ENCODE measurements at places on chromosomes 12 and 14. TPM values are rescaled to one million over a fixed set of nuclear protein-coding genes. Genes with fewer than 3 reads are reported as not detected.

GRCh38 chr12:76755829-76756379 is 8.0 kb upstream of the ZDHHC17 start:
- no peaks in the 10 kb centered on the region for H3K4me1 ChIP-seq
- H3K27ac ChIP-seq = no peak overlapping the region
- DNase-seq = no peak

PRR4 gene
- 159 TPM for total RNA-seq

DNA sequence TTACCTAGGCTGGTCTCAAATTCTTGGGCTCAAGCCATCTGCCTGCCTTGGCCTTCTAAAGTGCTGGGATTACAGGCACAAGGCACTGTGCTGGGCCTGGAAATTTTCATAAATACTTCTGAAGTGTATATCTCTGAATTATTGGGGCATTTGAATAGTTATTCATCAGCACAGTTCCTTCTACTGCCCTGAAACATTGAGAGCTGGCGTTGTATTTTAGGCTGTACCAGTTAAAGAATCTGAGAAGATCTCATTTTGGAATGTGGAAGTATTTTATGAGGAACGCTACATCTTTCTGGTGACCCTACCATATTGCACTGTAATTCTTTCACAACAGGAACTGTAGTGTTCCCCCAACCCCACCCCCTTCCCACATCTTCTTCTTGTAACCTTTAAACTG is 349.0 kb upstream of the RGS6 start:
- no peak for DNase-seq
- no peaks in the 10 kb centered on the region for H3K36me3 ChIP-seq
- H3K27ac ChIP-seq = no peak overlapping the region

GRCh38 chr12:85968606-85969005 is 94.5 kb downstream of the NTS start:
- H3K27me3 ChIP-seq = no peaks in the 10 kb centered on the region
- H3K4me1 ChIP-seq = no peaks in the 10 kb centered on the region
- H3K36me3 ChIP-seq = no peaks in the 10 kb centered on the region
- no peak for DNase-seq

DNA sequence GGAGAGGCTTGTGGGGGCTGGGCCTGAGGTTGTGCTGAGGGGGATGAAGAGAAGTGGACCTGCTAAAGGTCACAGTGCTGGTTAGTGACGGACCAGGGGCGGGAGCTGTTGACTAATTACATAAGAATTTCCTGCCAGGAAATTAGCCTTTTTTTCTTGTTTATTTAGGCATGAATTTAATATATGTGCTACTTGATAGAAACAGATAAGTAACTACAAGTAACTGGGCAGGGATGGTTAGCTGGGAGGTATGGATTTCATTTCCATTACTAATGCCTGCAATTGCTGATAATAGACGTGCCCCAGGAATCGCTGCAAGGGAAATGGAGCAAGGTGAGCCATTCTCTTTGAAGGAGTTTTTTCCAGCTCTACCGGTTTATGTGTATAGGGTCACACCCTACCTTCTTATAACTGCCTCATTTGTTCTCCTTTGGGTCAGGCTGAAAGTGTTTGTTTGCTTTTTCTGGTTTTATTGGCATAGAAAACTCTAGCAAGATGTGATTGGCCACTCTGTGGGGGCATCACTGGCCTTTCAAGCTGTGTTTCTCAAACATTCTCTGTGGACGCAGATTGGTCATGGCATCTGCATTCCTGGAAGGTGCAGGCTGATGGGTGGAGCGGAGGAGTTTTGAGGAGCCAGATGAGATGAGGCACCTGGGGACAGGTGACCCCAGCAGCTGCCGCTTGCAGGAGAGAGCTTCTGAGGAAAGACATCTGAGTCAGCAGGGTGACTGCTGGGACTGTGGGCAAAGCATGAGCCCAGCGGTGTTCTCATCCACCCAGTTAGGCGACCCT is 19.0 kb upstream of the GPRC5A start:
- peaks cover 27% of the 10 kb centered on the region for H3K4me1 ChIP-seq
- H3K27me3 ChIP-seq = peaks cover 10% of the 10 kb centered on the region
- DNase-seq = no peak
- H3K27ac ChIP-seq = peak overlapping the region; percentile 60
- no peaks in the 10 kb centered on the region for H3K36me3 ChIP-seq

DNA sequence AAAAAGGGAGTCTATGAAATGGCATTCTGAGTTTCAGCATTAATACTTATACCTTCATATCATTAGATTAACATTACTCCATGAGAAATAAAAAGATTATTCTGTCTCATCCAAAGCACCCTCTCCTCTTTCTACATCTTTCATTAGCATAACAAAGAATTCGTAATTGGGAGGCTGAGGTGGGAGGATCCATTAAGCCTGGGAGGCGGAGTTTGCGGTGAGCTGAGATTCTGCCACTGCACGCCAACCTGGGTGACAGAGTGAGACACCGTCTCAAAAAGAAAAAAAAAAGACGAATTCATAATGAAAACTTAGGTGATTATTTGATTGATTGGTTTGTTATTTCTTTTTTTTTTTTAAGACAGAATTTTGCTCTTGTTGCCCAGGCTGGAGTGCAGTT is 1.8 kb upstream of the CDK17 start:
- H3K27ac ChIP-seq = no peak overlapping the region
- no peak for DNase-seq
- H3K4me3 ChIP-seq = no peak overlapping the region
- H3K27me3 ChIP-seq = no peaks in the 10 kb centered on the region

- no peak overlapping the region for H3K4me3 ChIP-seq
- no peak overlapping the region for H3K27ac ChIP-seq
- no peaks in the 10 kb centered on the region for H3K4me1 ChIP-seq
- no peak for DNase-seq
- no peaks in the 10 kb centered on the region for H3K36me3 ChIP-seq
Measured at GRCh38 chr12:95339086-95339788, 121.6 kb downstream of the VEZT start.

- DNase-seq = no peak
- H3K4me1 ChIP-seq = no peaks in the 10 kb centered on the region
- H3K4me3 ChIP-seq = no peak overlapping the region
- H3K36me3 ChIP-seq = no peaks in the 10 kb centered on the region
- H3K27me3 ChIP-seq = no peaks in the 10 kb centered on the region
Measured at GRCh38 chr14:89013698-89014568, 189.5 kb downstream of the TTC8 start.

KRT2 gene
- total RNA-seq = not detected

DNA sequence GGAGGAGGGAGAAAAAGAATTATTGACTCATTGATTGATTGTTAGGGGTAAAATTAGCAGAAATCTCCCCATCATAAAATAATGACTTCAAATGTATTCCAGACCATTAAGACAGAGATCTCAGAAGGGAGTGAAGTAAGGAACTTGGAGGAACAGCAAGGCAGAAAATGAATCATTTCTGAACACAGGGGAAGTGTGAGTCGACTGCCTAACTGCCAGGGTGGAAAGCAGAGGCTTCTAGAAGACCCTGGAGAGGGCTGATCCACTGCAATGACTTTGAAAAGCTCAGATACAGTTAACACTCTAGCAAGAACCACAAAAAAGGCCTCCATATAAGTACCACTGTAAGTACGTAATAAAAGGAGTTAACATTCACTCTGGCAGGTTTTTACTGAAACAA is 9.7 kb downstream of the GLTP start:
- H3K4me1 ChIP-seq = peaks cover 100% of the 10 kb centered on the region
- H3K4me3 ChIP-seq = no peak overlapping the region
- H3K27ac ChIP-seq = peak overlapping the region; percentile 91
- H3K36me3 ChIP-seq = peaks cover 45% of the 10 kb centered on the region
- H3K27me3 ChIP-seq = no peaks in the 10 kb centered on the region

TSPAN19 gene
- not detected for total RNA-seq

- no peaks in the 10 kb centered on the region for H3K4me1 ChIP-seq
- H3K4me3 ChIP-seq = no peak overlapping the region
- DNase-seq = no peak
- H3K36me3 ChIP-seq = no peaks in the 10 kb centered on the region
- H3K27ac ChIP-seq = no peak overlapping the region
Measured at GRCh38 chr12:71041476-71041875, 116.3 kb downstream of the TSPAN8 start.

DNA sequence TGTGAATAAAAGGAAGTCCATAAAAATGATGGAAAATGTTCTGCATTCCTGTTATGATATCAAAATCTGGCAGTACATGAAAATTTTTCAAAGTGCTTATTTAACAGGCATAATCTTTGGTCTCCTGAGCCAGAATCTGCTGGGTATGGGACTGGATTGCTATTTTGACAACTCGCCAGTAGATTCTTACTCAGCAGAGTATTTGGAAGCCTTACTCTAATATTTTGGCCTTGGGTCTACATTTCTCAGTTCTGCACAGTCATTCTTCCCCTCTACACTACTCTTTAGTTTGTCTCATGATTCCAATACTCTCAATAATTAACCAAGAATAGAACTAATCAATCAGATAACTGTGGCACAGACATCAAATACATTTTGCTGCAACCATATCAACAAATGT is 1.1 kb upstream of the SLCO1B1 start:
- H3K36me3 ChIP-seq = no peaks in the 10 kb centered on the region
- no peaks in the 10 kb centered on the region for H3K4me1 ChIP-seq
- DNase-seq = no peak
- no peak overlapping the region for H3K27ac ChIP-seq
- H3K4me3 ChIP-seq = no peak overlapping the region
- no peaks in the 10 kb centered on the region for H3K27me3 ChIP-seq

- H3K4me1 ChIP-seq = no peaks in the 10 kb centered on the region
- H3K27me3 ChIP-seq = peaks cover 31% of the 10 kb centered on the region
- H3K4me3 ChIP-seq = no peak overlapping the region
- no peak for DNase-seq
- H3K27ac ChIP-seq = no peak overlapping the region
- no peaks in the 10 kb centered on the region for H3K36me3 ChIP-seq
Measured at GRCh38 chr12:131505561-131505960, 205.3 kb upstream of the SFSWAP start.

DNA sequence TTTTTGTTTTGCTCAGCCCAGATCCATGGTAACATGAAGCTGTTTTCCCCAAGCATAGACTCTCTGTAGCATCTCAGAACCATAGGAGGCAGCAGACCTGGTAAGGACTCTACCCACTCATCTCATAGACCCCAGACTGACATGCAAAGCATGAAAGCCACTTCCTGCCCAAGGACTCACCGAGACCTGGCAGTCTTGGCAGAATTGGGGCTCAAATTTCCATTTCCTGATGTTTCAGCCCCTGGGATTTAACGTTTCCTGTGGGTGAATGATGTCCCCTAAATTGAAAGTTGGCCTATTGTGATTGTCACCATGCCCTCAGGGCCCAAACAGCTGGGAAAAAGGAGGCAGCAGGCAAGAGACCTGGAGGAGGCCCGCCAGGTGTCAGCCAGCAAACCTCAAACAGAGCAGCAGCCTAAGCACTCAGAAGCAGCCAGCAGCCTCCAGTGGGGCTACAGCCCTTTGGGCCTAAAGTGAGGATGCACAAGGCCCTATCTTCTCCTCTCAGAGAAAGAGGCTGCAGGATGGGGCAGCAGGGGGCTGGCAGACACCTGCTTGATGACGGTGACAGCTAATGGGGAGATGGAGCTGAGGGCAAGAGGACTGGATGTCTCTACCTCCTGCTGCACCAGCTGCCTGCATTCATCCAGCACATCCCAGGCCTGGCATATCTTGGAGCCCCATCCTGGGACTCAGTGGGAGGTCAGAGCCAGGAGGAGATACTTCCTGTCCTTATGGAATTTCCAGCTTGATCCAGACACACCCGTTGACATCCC is 8.5 kb downstream of the KRT85 start:
- no peak overlapping the region for H3K27ac ChIP-seq
- no peaks in the 10 kb centered on the region for H3K4me1 ChIP-seq
- peaks cover 59% of the 10 kb centered on the region for H3K27me3 ChIP-seq
- DNase-seq = no peak

TDP1 gene
- 15.4 TPM for total RNA-seq

DNA sequence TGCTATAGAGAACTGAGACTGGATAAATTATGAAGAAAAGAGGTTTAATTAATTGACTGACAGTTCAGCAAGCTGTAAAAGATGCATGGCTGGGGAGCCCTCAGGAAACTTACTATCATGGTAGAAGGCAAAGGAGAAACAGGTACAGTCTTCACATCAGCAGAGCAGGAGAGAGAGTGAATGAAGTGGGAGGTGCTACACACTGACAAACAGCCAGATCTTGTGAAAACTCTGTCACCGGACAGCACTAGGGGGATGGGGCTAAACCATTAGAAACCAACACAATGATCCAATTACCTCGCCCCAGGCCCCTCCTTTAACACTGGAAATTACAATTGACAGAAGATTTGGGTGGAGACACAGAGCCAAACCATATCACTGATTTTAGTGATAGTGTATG is 682.4 kb downstream of the SLC16A7 start:
- H3K27me3 ChIP-seq = no peaks in the 10 kb centered on the region
- no peak for DNase-seq
- no peaks in the 10 kb centered on the region for H3K4me1 ChIP-seq

CCDC197 gene
- not detected for total RNA-seq

FLVCR2 gene
- 3.1 TPM for total RNA-seq

Measured in esophagus squamous epithelium (tissue), 5 donors.